ENCODE measurements at places on chromosomes 4 and X.

DNA sequence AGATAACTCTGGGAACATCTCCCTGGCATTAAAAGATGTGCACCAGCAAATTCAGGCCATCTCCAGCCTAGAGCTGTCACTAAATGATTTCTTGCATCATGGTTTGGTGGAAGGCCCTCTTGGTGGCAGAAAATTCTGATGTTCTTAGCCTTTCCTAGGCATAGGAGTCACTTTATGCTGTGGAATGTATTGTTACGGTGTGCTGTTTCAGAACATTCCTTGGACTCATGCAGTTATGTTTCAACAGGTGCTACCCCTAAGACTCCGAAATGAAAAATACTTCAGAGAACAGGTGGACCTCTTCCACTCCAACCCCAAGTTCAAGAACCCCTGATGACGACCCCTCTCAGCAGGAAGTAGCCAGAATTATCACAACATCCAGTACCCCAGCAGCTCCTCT lies 20.3 kb upstream of the PAPSS1 start:
- no peak for DNase-seq

- DNase-seq = no peak
Observed at GRCh38 chr4:105483840-105484239, 10.0 kb upstream of the PPA2 start.

- peak; percentile 36 for DNase-seq
Observed at GRCh38 chr4:24471486-24472160, 112.7 kb downstream of the DHX15 start.

GRCh38 chrX:2184089-2184488 lies 316.7 kb downstream of the DHRSX start:
- DNase-seq = no peak

DNA sequence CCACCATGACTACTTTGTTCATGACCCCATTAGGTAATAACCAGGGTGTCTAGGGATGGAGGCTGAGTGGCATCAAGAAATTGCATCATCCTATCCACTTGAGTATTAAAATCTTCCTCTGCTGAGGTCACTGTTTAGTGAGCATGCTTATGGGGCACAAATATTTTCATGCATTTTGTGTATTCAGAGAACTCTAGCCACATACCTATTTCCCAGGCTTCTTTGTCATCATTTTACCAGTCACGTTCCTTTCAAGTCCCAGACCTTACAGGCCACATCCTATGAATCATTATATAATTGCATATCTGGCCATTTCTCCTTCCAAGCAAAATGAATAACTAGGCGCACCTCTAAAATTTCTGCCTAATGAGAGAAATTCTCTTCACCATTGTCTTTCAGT lies 1882.9 kb upstream of the AGA start:
- no peak for DNase-seq

DNA sequence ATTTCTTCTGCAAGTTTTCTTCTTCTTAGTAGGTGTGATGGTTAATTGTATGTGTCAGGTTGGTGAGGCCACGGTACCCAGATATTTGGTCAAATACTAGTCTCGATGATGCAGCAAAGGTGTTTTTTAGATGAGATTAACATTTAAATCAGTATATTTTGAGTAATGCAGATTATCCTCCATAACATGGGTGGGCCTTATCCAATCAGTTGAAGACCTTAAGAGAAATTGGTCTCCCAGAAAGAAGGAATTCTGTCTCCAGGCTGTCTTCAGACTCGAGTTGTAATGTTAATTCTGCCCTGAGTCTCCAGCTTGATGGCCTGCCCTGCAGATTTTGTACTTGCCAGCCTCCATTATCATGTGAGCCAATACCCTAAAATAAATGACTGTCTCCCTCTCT lies 122.5 kb upstream of the TSPAN5 start:
- no peak for DNase-seq

DNA sequence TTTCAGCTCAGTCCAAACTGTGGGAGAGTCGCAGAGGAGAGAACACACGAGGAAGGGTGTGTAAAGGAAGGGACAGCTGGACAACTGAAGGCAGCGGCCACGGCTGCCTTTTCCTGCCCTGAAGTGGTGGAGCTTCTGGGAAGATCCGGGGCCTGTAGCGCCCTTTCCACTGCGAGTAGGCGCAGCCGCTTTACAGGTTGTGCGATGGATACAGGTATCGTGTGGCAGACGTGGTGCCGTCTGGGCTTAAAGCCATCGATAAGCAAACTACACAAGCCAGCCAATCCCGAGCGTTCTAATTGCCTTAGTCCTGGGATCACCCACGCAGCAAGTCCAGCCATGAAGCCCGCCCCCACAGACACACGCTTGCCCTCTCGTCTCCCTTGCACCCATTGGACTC lies 15.4 kb downstream of the NKX6-1 start:
- no peak for DNase-seq

GRCh38 chr4:38610966-38611431 lies 53.0 kb upstream of the KLF3 start:
- DNase-seq = no peak

DNA sequence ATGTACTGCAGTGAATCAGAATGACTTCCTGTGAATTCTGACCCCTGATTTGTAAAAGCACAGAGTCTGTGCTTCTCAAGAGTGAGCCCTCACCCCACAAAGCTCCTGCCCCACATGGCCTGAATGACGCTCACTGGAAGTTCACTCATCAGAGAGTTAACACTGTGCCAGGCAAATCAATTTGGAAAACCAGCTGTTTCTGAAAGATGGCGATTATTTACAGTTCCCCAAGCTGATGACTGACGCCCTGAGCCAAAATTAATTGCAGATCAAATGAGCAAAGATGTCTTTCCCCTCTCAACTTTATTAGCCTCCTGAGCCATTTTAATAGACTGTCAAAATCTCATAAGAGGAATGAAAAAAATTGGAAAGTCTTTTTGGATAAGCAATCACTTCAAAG lies 118.0 kb downstream of the SLC2A9 start:
- no peak for DNase-seq

DNA sequence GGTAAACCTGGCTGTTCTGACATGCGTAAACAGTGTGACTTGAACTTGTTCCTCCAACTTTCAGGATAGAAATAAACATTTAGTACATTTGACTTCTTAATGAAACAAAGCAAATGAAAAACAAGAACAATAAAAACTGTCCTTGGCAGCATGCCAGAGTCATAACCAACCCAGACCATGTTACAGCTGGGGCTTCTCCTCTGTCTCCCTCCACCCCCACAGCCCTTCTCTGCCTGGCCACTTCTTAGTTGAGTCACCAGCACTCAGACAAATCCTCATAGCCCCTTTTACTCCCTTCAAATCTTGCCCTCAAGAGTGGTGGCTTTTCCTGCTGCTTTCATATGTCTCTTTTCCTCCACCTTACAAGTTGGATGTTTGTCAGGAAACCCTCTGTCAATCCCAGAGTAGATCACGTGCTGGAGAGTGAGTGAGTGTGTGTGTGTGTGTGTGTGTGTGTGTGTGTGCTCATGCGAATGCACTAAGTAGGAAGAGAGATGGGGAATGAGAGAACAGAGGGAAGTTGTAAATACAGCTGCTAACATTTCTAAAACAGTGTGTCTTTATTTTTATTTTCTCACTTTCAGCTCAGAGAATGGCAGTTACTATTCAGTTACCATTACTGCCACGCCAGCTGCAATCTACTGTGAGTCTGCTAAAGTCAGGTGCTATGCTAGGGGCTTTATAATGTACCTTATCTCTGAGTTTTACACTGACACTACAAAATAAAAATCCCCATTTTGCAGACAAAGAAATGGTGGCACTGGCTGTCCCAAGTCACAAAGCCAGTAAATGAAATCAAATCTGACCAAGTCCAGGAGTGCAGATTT lies 15.0 kb downstream of the SCARB2 start:
- DNase-seq = peak; percentile 58

DNA sequence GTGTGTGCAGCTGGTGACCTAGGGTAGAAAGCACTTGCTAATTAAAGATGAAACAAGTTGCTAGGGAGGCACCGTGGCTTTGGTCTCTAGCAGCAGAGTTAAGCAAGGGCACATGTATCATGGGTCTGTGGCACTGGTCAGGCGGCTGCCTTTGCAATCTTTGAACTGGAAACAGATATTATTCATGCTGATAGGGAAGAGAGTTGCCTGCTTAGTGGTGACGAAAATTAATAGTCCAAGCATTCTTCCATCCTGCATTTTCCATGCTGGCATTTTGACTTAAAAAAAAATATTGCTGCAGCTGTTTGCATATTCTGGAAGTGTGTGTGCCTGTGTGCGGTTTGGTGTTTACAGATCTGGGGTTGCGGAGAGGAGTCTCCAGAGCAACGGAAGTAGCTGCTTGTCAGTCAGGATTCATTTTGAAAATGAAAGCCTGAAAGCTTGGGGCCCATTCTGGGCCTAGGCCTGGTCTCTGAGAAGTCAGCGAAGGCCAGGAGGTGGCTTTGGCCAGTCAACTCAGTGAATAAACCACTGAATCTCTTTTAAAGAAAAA lies 2.3 kb upstream of the SOWAHD start:
- DNase-seq = peak; percentile 59

DNA sequence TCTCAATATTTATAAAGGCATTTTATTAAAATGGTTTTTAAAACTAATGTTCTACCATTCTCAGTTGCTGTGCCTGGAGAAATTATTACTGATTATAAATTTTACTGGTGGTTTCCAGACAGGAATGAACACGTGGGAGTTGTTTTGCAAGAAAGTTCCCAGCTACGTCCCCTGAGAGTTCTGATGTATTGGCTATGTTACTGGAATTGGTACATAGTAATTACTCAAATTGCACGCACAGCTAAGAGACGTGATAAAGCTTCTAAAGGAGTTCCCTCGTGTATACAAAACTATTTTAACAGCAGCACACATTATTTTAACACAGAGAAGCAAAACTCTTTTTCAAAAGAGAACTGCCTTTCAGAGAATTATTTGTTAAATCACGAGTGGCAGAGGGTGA lies 292.2 kb downstream of the NLGN4X start:
- no peak for DNase-seq

DNA sequence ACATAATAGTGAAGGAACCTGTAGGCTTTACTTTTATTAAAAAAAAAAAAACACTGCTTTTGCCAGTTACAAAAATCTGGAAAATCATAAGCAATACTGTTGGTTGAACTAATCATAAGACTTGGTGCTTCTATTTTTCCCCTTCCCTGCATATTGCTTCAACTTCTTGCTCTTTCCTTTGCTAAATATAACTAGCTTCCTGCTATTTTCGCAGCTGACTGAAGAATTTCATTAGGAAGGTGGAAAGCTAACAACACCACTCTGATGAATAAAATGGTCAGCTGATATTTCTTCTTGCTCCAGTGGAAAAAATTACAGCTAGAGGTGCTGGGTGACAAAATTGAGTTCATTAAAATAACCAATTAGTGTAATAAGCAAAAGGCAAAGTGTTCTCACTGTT lies 39.3 kb downstream of the MEPE start:
- no peak for DNase-seq

GRCh38 chrX:99588936-99589335 lies 821.1 kb downstream of the PCDH19 start:
- no peak for DNase-seq

- DNase-seq = no peak
Observed at GRCh38 chr4:149795256-149795655, 20.4 kb downstream of the IQCM start.

DNA sequence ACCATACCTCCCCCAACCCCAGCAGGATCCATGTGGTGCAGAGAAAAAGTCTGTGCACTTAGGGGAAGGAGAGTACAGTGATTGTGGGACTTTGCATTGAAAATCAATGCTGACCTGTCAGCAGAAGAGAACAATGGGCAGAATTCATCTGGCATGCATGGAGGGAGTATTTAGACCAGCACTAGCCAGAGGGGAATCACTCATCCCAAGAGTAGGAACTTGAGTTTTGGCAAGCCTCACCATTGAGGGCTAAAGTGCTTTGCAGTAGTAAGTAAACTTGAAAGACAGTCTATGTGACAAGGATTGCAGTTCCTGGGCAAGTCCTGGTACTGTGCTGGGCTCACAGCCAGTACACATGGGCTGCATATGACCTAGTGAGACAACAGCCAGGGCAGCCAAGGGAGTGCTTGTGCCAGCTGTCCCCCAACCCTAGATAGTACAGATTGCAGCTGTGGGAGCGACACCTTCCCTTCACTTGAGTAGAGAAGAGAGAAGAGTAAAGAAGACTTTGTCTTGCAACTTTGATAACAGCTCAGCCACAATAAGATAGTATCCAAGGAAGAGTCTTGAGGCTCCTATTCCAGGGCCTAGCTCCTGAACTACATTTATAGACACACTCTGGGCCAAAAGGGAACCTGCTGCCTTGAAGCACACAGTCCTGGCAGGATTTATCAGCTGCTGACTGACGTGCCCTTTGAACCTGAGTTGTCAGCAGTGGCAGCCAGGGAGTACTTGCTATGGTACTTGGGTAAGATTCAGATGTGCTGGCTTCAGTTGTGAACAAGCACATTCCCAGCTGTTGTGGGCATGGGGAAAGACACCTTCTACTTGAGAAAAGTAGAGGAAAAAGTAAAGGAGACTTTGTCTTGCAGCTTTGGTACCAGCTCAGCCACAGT lies 48.7 kb downstream of the HDX start:
- DNase-seq = no peak

GRCh38 chr4:93684571-93684970 lies 144.0 kb upstream of the ATOH1 start:
- DNase-seq = no peak

DNA sequence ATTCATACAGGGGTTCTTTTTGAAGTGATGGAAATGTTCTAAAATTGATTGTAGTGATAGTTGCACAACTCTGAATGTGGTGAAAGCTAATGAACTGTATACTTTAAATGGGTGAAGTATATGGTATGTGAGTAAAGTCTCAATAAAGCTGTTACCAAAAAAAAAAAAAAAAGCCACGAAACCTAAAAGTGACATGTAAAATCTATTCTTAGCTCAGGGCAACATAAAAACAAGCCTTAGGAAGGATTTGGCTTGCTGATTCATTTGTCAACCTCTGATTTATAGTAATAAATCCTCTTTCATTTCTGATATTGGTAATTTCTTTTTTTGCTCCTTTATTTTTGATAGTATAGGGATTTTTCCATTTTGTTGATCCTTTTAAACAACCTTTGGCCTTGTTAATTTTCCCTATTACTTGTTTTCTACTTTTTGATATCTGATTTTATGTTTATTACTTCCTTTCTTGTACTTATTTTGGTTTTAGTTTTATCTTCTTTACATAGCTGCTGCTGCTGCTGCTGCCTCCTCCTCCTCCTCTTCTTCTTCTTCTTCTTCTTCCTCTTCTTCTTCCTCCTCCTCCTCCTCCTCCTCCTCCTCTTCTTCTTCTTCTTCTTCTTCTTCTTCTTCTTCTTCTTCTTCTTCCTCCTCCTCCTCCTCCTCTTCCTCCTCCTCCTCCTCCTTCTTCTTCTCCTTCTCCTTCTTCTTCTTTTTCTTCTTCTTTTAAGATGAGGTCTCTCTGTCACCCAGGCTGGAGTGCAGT lies 79.4 kb downstream of the ADGRG4 start:
- DNase-seq = no peak

GRCh38 chr4:133323670-133324069 lies 174.6 kb downstream of the PCDH10 start:
- no peak for DNase-seq

DNA sequence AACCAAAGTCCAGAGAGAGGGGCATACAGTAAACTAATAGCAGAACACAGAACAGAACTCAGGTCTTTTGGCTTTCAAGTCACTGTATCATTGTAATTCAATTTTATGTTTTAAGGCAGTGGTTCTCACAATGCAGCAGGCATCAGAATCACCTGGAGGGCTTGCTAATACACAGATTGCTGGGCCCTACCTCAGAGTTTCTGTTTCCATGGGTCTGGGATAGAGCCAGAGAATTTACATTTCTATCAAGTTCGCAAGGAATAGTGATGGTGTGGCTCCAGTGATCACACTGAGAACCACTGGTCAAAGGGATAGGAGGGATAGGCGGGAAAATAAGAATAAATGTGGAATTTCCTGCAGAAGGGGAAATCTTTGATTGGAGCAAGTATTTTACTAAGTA lies 36.7 kb downstream of the LANCL3 start:
- DNase-seq = no peak

- DNase-seq = peak; percentile 76
Observed at GRCh38 chrX:130086447-130087206, 23.7 kb downstream of the ELF4 start.

All from activated T-cell treated with anti-CD3 and anti-CD28 coated beads, Interleukin-2, amount 50 U/mL, for 48 hours (primary cell).